GDM1 (cell line): ENCODE measurements at places on chromosomes 2 and 18.

DNA sequence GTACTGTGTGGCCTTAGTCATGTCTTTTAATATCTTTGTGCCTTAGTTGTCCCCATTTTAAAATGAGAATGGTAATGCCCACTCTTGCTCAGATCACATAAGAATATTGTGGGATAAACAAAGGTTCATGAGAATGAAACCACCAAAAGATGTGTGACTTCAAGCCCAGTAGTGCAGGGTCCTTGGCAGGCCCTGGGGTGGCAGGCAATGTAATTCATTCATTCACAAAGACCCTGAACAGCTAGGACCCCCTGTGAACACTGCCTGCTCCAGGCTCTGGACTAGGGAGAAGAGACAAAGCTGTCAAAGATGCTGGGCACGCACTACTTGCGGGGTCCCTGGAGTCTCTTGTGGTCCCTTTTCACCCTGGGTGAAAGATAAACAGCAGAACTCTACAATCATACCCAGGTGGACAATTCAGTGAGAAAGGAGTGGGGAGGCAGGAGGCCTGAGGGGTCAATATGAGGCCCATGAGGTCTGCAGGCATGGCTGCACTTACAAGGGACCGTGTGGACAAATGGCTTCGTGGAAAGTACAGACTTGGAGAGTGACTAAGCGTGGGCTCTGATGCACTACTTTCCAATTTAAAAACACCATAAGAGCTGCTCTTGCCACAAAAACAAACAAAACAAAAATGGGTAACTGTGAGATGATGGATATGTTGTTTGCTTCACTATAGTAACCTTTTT is 136.1 kb downstream of the SMAD7 start:
- no peak for DNase-seq

DNA sequence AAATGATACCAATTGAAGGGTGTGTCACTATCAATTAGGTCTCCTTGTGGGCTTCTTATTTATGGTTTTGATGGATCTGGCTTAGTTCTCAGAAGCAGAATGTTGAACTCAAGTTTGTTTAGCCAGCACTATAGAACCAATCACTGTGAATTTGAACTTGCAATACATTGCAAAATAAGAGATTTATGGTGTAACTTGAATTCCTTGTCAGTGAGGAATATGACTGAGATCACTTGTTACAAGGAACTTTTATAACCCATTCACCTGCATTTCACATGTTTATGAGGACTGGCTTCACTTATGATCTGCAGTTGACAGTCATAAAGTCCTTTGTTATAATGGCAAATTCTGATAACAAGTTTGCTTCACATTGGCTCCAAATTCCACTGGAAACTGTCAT is 9.8 kb downstream of the GATA6 start:
- no peak for DNase-seq

DNA sequence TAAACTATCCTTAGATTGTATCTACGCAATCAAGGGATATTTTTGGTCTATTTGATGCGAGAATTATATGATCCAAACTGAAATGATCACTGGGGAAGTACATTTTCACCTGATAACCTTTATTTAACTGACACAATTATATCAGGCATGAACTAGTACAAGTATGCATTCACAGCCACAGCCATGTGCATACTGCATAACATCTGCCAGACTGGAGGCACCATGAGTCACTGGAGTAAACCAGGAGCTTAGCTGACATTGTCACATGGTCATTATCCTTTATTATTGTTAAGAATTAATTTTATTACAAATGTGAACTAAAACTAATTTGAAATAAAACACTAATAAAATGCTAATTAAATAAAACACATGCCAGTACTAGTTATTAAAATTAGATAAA is 1127.1 kb downstream of the DPP10 start:
- DNase-seq = no peak

- DNase-seq = no peak
Observed at GRCh38 chr2:165494573-165494972, 25.1 kb downstream of the CSRNP3 start.

DNA sequence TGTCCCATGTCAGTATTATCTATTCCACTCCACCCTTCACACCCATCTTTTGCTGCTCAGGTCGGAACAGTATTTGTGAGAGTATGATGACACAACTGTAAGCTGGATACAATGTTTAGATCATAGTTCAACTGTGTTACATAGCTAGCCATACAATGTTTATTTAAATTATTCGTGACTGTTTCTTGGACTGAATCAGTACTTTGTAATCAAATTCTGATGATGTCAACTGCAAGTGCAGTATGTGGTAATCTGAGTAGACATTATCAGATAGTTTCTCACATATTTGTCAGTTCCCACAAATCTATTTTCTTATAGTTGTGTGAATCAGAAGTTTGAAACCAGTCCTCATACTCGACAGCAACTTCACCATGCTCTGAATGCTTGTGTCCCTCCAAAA is 177.6 kb downstream of the ZNF407 start:
- DNase-seq = no peak

- DNase-seq = no peak
Observed at GRCh38 chr2:158667586-158667985, 127.5 kb upstream of the DAPL1 start.

DNA sequence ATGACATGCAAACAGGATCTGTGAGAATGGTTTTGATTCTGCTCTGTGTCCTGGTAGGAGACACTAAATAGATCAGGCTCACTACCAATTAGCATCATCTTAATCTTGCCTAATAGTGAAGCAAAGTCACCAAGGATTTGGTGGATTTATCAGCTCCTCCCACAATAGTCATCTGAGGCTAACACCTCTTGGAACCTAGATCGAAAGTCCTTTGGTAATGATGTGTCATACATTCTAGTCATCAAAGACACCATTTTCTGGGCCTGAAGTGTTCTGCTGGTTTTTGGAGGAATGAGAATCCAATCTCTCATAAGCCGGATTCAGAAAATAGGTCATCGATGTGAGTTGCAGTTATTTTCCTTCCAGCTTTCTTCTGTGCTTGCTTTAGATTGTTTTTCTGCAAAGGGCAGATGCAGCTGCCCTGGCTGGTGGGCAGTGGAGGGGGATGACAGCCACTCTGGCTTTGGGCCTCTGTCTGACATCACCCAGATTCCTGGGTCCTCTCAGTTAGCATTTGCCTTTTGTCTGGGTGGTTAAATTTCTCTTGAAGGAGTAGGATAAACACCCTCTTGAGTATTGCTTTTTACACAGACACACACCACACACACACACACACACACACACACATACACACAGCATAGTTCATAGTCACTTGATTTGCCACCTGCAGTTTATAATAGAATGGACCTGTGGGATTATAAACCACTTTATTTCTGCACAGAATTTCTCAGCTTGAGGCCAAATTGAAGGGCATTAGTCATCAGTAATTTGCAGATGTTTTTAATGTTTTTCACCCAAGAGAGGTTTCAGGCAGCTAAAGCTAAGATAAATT is at the start of gene MYO3B:
Gene MYO3B, plus strand, starts transcription at position 198 of the 832 bp plus-strand sequence. Its CDS starts 141 bp downstream, at position 339.
- DNase-seq = no peak

DNA sequence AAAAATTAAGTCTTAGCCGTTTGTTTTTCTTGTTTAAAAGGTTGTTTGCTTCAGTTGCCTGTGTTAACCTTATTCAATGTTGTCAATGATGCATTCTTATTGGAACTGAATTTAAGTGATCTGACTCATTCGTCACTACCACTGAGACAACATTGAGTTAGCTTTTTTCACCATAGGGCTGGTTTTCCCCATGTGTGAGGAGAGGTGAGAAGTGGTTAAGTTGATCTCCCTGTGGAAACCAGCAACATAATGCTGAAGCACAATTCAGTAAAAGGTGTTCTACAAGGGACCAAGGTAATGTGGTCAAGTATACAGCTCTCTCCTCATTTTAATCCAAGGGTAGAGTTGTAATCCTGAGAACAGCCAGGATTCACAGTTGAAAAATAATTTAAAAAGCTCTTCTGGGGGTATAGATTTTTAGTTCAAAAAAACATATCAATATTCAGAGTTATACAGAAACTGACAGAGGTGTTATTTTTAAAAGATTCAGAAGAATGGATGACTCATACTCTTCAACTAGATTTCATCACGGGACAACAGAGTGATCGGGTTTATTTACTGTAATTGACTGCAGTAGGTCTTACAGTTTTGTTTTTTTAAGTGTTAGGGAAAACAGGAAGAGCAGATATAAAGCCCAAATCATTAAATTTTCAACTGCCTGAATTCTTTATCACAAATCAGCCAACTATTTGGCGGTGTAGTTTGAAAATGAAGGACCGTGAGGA is 12.6 kb downstream of the NOP58 start:
- DNase-seq = no peak

DNA sequence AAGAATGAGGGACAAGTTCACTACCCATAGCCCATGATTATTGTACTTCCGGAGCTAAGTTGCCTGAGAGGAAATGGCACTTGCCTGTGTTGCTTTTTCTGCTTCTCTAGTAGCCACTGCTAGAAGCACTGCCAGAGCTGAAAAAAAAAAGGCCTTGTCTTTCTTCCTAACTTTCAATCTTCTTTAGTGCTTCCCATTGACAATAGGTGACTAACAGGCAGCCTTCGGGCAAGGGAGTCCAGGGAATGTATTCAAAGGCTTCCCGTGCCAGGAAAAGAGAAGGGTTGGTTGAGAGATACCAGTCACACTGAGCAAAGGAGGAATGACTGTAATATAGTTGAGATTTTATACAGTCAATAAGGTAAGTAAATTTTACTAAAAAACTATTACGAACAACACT is 242.0 kb downstream of the CALCRL start:
- DNase-seq = no peak

- DNase-seq = no peak
Observed at GRCh38 chr18:27014841-27015240, 149.3 kb upstream of the AQP4 start.
